Suprapubic skin (tissue), 4 donors: ENCODE measurements at places on chromosomes 5 and 9.

GRCh38 chr5:40165106-40165788 lies 514.5 kb upstream of the PTGER4 start:
- DNase-seq = no peak
- H3K27ac ChIP-seq = no peak overlapping the region
- H3K4me1 ChIP-seq = no peaks in the 10 kb centered on the region
- no peaks in the 10 kb centered on the region for H3K36me3 ChIP-seq
- no peak overlapping the region for H3K4me3 ChIP-seq

DNA sequence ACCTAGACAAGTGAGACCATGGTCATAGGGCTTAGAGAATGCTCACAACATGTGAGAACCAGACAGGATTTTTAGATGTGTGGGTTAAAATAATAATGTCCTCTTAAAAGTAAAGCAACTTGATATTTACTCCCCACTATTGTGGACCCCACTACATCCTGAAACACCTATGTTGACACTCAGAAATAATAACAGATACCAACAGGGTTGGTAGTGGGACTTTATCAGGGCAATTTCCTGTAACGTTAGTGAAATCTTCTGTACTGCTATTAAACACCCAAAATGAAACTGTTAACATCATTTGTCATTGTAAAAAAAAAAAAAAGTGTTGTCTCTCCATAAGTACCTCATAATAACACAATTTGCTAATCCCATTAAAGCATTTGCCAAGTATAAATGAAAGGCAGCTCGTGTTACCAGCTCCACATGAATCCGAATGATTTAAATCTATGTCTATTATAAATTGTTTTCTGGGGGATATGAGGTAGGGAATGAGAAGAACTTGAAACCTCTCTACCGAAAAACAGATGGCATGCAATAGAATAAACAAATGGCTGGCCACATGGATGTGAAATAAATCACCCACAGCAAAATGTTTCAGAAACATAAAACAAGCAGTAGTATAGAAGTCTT lies 285.9 kb downstream of the ARHGEF28 start:
- H3K27ac ChIP-seq = no peak overlapping the region
- DNase-seq = no peak
- no peaks in the 10 kb centered on the region for H3K27me3 ChIP-seq
- H3K4me1 ChIP-seq = no peaks in the 10 kb centered on the region
- peaks cover 16% of the 10 kb centered on the region for H3K36me3 ChIP-seq

GRCh38 chr5:154782812-154783592 lies 27.8 kb downstream of the LARP1 start:
- H3K27ac ChIP-seq = no peak overlapping the region
- no peak for DNase-seq
- no peak overlapping the region for H3K4me3 ChIP-seq
- H3K36me3 ChIP-seq = no peaks in the 10 kb centered on the region
- H3K27me3 ChIP-seq = no peaks in the 10 kb centered on the region
- H3K4me1 ChIP-seq = peaks cover 70% of the 10 kb centered on the region

DNA sequence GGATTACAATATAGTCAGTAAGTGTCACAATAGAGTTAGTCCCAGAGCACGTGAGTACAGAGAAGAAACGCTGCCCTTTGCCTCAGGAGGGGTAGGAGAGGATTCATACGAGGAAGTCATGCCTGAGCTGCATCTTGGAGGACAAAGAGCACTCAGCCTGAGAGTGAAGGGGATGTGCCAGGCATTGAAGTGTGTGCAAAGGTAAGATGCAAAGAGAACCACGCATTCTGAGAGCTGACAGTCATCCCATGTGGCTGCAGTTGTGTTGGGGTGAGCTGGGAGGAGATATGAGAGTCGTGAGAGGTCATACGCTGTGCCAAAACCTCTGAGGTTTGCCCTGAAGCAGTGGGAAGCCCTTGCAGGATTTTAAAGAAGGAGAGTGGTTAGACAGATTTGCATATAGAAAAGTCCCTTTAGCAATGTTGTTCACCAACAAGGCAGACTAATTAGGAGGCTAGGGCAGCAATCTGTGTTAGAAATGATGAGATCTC lies 97.5 kb downstream of the PIP5K1B start:
- H3K36me3 ChIP-seq = no peaks in the 10 kb centered on the region
- no peaks in the 10 kb centered on the region for H3K4me1 ChIP-seq
- DNase-seq = no peak
- H3K4me3 ChIP-seq = no peak overlapping the region

DNA sequence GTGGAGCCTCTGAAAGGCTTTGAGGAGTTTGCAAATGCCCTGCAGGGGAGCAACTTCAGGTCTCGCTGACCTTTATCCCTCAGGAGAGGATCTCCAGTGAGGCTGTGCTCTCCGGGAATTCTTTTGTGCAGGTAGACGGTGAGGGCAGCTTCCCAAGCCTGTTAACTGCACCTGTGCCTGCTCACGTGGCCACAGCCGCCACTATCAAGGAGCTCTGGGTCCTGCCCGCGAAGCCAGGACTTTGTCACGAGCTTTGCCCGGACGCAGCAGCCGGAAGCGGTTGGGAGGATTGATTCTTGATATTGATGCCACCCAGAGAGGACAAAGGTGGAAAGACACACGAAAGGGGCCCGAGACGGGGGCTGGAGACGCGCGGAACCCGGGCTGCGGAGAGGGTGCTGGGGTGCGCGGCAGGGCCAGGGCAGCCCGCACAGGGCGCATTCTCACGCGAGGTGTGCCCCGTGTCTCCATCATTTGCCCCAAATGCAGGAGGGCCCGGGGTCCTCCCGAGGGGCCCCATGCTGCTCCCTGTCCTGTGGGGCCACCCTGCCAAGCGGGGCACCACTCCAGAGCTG lies 18.2 kb downstream of the SLC9A3 start:
- no peak for DNase-seq
- no peaks in the 10 kb centered on the region for H3K36me3 ChIP-seq
- no peak overlapping the region for H3K4me3 ChIP-seq

- no peak overlapping the region for H3K4me3 ChIP-seq
- H3K36me3 ChIP-seq = peaks cover 77% of the 10 kb centered on the region
- no peak for DNase-seq
- H3K4me1 ChIP-seq = peaks cover 73% of the 10 kb centered on the region
- H3K27me3 ChIP-seq = no peaks in the 10 kb centered on the region
Observed at GRCh38 chr9:121324755-121325154, 45.3 kb downstream of the STOM start.

DNA sequence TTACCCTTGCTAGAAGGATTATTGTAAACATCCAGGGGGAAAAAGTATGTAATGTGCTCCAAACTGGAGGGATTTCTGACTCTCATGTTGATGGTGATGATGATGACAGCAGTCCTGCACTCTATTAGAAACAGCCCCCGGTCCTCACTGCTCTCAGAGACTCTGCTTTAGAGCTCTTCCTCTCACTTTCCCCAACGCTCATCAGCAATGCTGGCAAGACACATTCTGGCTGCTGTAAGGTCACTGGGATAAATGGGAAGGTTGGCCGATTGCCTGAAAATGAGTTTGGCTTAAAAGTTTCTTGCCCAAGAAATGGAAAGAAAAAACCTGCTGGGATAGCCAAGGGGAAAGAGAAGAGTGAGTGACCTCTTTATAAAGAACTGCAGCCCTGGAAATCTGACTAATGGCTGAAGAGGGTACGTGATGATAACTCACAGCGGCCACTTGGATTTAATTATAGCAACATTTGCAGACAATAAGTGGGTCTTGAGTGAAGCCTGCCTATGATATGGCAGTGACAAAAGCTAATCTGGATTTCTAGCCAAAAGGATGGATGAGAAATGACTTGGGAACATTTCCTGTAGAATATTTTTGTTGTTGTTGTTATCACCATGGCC lies 235.8 kb downstream of the TMEM38B start:
- DNase-seq = no peak
- no peak overlapping the region for H3K27ac ChIP-seq
- H3K36me3 ChIP-seq = no peaks in the 10 kb centered on the region
- no peaks in the 10 kb centered on the region for H3K27me3 ChIP-seq
- H3K4me3 ChIP-seq = no peak overlapping the region

DNA sequence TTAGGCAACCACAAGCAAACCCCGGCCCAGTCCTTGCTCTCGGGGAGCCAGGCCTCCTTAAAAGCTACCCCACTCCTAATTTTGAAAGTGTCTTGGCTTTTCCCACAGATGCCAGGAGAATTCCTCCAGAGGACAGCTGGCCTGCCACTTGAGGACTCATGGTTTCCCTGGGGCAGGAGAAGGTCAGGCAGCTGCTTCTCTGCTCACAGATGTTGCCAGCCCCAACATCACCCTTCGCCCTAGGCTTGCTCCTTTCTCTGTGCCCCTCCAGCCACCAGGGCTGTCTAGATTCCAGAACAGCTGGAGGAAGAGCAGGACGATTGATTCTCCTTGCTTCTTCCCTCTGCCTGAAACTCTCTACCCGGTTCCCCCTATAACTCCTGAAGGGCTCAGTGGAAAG lies 8.5 kb downstream of the GGTA1 start:
- no peaks in the 10 kb centered on the region for H3K36me3 ChIP-seq
- no peaks in the 10 kb centered on the region for H3K27me3 ChIP-seq
- no peak for DNase-seq
- no peak overlapping the region for H3K4me3 ChIP-seq

GRCh38 chr9:35074791-35075190 lies 2.4 kb upstream of the VCP start:
- H3K36me3 ChIP-seq = no peaks in the 10 kb centered on the region
- no peak overlapping the region for H3K27ac ChIP-seq
- peaks cover 34% of the 10 kb centered on the region for H3K4me1 ChIP-seq

DNA sequence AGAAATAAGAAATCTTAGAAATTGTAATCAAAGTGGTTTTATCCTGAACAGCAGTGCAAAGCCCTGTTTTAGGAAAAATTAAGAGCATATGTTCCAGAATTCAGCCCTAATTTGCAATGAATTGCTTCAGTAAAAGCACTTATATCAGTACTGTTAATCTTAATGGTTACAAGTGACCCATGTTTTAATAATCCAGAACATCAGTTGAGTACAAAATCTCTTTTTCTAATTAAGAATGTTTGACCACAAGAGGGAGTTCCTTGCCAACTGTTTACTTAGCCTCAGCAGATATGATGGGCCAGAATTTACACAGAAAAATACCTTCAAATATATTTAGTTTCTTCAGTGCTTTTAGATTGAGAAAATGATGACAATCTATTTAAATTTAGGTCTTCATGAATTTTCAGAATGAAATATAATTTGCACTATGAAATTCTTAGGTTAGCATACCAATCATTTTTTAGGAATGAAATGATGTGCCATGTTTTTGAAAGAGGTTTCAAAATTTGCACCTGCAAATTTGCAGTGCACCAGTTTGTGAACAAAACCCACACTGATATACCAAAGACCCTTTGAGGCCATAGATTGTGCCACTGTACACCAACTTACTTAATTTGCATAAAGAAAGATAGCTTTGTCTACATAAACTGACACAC lies 926.3 kb upstream of the ARRDC3 start:
- no peak overlapping the region for H3K27ac ChIP-seq
- no peak overlapping the region for H3K4me3 ChIP-seq
- peaks cover 6% of the 10 kb centered on the region for H3K4me1 ChIP-seq
- H3K27me3 ChIP-seq = no peaks in the 10 kb centered on the region
- H3K36me3 ChIP-seq = no peaks in the 10 kb centered on the region

DNA sequence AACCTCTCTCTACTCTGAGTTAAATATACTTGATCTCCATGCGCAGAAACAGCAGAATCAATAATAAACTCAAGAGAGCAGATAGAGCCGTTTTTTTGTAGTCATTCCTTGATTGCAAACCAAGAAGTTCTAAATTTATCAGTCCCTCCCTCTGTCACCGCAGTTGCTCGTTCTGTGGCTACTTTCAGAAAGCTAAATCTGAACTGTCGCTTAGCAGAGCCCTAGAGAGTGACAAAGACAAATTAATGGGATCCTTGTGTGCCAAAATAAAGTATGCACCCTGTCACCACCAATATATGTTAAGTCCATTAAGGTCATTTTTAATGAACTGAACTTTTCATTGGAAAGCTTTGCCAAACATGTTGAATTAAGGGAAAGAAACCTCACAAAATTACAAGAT lies 218.3 kb downstream of the ADAMTSL1 start:
- H3K27me3 ChIP-seq = no peaks in the 10 kb centered on the region
- no peak overlapping the region for H3K4me3 ChIP-seq
- no peaks in the 10 kb centered on the region for H3K36me3 ChIP-seq
- no peaks in the 10 kb centered on the region for H3K4me1 ChIP-seq

GRCh38 chr9:35495984-35496383 lies 6.1 kb downstream of the RUSC2 start:
- peaks cover 17% of the 10 kb centered on the region for H3K4me1 ChIP-seq
- H3K27me3 ChIP-seq = no peaks in the 10 kb centered on the region
- no peak overlapping the region for H3K4me3 ChIP-seq
- DNase-seq = no peak
- no peak overlapping the region for H3K27ac ChIP-seq

DNA sequence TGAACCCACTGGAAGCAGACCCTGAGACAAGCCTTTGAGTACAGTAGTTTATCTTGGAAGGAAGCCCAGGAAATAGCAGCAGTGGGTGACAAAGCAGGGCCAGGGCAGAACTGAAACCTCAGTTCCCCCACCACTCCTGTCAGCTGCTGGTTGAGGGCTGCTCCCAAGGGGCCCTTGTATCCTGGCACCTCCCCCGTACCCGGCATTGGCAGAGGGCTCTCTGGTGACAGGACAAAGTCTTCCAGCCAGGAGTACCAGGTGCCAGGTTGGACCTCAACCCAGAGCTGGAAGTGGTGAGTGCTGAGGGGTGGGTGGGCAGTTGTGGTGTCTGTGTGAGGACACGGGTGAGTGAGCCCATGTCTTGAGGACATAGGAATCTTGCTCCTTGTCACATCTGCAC lies 123.3 kb downstream of the PHF2 start:
- DNase-seq = no peak
- no peak overlapping the region for H3K4me3 ChIP-seq
- H3K36me3 ChIP-seq = no peaks in the 10 kb centered on the region
- no peaks in the 10 kb centered on the region for H3K27me3 ChIP-seq
- H3K27ac ChIP-seq = no peak overlapping the region

DNA sequence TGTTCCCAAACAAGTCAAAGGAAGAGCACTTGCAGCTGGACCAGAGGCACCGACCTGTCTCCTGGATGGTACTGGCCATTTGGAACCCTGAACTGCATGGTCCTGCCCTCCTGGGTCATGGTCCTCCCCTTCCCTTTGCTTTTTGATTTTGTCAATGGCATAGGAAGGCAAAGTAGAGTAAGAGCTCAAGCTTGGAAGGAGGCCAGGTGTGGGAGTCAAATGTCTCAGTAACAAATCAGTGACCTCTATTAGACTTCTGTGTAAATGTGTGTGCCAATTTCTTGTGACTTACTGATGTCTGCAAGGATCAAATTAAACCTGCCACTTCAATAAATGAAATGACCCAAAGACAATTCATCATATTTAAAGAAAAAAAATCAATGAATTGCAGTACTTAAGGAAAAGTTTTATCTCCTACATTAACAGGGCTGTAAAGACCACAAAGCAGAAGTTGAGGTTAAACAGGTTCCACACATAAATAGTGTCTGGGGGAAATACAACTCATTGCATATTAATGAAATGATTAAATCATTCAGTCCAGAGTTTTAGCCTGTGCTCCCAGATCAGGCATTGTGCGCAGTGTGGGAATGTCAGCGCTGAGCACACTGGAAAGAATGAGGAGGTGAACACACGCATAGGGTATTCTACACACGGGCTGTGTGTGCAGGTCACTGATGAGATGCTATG lies 32.7 kb downstream of the OSMR start:
- peaks cover 51% of the 10 kb centered on the region for H3K36me3 ChIP-seq
- H3K27me3 ChIP-seq = no peaks in the 10 kb centered on the region
- no peak overlapping the region for H3K27ac ChIP-seq
- no peak overlapping the region for H3K4me3 ChIP-seq
- no peaks in the 10 kb centered on the region for H3K4me1 ChIP-seq
